ENCODE measurements at places on chromosomes 5 and 9.

DNA sequence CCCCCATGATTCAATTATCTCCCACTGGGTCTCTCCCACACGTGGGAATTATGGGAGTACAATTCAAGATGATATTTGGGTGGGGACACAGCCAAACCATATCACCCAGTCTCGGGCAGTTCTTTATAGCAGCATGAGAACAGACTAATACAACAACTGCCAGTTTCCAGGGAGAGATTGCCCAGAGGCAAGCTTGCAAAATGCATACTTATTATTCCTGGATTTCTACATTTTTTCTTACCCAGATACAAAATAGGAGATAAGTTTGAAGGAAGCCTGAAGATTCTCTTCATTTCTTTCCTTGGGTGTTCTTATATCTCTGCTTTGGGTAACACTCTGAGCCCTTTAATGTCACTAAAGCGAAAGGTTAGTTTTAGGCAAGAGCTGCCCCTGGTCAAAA, 691.2 kb downstream of the TAF11L14 start:
- DNase-seq = no peak

DNA sequence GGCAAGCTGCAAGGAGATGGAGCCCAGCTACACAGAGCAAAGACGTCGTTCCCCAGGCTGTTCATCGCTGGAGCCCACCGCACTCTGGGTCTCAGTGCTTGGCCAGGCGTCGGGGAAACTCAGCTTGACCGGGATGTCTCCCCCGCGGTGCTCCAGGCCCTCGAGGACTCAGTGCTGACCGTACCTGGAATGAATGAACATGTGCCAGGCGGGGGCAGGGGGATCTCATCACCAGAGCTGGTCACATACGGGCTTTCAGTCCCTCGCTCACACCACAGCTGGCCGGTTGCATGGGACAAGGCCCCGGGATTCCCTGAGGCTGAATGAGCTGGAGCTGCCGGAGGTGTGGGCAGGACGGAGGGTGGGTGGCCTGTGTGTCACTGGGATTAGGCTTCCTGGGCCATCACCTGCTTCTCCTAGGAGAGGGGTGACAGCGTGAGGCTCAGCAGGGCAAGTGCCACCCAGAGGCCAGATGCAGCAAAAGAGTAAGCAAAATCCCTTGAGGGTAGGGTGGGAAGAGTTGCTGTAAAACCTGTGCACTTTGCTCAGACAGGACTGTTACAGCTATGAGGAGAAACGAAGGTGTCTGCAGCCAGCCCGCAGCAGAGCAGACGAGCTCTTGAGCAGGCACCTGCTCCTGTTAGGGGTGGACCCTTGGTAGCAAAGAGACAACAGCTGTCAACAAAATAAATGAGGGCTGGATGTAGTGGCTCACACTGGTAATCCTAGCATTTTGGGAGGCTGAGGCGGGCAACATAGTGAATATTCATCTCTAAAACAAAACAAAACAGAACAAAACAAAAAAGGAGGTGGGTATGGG, 70.7 kb upstream of the RAPGEF1 start:
- DNase-seq = no peak

DNA sequence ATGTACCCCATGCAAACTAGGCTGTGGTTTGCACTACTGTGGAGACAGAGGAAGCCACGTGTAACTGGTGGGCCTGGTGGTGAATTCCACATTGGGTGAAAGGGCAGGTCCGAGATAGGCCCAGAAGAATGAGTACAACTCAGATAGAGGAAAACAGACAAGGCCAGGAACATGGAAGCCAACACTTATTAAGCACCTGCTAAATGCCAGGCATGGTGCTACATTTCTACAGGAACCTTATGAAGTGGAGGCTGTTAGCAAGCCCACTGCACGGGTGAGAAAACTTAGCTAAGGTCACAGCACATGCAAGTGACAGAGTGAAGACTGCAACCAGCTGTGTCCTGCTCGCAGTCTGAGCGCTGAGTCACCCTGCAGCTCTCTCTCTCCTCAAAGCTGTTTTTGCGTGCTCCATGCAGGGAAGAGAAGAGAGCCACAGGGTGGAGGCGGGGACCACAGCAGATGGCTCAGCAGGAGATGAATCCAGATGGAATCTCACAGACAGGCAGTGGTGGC, 65.5 kb upstream of the SPTLC1 start:
- DNase-seq = no peak

DNA sequence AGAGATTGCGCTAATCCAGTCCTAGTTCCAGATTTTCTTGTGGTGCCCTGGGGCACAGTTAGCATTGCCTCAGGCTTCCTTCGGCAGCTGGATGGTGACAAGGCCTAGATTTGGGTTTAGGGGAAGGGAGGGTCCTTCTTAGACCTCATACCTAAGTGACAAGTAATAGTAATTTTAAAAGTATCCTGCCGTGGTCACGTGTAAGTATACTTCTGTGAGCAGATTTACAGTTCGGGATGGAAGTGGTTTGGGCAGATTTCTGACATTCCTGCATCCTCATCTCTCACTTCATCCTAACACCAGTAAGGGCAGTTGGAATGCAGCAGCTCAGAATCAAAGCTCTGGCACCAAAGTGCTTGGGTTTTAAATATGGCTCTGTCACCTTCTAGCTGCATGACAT, 71.6 kb downstream of the LRRC70 start:
- no peak for DNase-seq

DNA sequence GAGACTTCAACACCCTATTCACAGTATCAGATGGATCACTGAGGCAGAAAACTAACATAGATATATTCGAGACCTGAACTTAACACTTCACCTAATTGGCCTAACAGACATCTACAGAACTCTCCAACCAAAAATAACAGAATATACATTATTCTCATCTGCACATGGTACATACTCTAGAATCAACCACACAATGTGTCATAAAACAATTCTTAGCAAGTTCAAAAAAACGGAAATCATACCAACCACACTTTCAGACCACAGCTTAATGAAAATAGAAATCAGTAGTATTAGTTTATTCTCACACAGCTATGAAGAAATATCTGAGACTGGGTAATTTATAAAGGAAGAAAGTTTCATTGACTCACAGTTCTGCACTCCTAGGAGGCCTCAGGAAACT, 387.9 kb downstream of the DEPDC1B start:
- no peak for DNase-seq

DNA sequence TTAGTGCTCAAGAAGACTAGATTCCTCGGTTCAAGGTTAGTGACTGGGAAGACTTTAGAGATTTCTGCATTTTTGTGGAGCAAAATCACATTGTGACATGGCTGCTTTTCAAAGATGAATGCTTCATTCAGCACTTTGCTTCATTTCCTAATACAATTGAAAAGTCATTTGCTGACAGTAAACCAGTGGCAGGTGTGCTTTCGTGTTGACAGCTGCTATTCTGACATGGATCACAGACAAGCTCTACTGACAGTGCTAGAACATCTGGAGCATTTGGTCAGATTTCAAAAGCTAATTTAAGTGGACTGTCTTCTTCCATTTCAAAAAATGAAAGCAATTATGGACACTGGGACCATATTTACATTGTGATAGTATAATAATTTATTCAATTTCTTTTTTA, 1060.1 kb downstream of the PTPRD start:
- no peak for DNase-seq

DNA sequence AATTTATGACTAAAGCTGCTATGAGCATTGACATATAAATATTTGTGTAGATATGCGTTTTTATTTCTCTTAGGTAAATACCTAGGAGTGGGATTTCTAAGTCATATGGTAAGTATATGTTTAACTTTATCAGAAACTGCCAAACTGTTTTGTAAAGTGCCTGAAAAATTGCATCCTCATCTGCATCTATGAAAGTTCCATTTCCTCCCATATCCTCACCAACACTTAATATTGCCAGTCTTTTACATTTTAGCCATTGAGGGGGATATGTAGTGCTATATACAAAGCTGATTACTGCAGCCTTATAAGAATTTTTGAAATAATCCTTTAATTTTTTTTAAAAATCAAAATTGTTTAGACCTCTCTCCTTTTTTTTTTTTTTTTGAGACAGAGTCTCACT, 123.1 kb upstream of the SPRY4 start:
- DNase-seq = no peak

DNA sequence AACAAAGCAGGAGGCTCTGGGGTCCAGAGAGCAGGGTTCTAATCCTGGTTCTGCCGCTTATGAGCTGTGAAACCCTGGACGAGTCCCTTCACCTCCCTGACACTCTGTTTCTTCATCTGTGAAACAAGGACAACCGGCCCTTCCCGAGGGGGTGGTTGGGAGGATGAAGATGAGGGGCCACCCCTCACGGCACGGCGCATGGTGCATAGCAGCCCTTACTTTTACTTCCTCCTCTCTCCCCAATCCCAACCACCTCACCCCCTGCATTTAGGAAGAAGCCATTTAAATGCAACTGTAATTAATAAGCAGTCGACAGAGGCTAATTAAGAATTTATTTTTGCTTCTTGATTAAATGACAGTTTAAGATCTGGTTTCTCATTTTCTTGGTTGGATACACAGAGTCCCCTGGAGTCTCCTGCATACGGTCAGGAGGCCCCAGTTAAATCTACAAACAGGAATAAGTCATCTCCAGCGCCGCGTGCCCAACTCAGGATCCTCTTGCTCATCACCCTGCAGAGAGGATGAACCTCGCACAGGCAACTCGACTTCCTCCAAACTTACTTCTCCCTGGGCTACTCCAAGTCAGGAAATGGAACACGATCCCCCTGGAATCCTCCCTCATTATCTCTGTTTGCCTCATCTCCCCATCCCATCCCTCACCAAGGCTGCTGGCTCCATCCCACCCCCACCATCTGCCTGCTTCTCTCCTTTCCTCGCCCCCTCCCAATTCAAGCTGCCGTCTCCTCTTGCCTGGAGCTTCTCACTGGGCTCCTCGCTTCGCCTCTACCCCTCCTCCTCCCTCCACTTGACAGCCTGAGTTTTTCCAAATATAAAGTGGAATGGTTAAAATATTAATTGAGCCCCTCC, 95.9 kb downstream of the HRH2 start:
- DNase-seq = no peak

DNA sequence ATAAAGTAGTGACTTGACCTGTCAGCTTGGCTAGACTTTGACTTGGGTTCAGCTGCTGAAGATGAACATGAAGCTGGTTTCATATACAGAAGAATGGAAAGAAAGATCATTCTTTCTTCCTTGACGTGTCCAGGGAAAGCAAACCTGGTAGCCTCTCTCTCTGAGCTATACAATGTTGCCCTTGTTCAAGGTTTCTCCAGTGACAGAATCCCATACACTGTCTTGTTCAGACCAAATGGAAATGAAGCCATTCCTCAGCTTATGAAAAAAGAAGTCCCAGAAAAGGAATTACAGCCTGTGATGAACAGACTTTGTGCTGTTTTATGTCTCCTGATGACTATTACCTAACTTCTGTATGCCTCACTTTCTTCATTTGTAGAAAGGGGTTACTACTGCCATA, 349.8 kb upstream of the KLF4 start:
- no peak for DNase-seq

DNA sequence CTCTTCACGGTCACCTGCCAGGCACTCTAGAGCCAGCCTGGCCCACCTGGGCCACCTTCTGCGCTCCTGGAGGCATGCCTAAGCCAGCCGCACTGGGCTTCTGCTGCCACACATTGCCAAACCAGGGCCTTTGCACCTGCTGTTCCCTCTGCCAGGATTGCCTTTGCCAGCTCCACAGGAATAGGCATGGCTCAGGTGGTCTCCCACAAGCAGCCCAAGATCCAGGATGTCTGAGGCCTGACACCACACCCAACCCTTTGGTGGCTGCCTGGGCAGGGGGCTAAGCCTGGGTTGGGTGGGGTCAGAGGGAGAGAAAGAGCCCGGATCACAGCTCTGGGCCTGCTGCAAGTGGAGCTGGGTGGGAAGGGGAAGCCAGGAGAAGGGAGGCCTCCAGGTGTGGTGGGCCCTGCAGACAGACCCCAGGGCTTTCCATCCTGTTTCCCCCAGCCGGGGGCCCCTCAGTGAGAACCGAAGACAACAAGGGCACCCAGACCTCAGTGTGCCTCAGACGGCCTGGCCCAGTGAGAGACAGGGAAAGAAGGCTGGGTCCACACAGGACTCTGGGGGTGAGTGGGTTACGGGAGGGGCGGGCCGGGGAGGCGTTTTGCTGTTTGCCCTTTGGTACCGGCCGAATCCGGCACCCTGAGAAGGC, 672 bp upstream of the SUSD3 start:
- no peak for DNase-seq

DNA sequence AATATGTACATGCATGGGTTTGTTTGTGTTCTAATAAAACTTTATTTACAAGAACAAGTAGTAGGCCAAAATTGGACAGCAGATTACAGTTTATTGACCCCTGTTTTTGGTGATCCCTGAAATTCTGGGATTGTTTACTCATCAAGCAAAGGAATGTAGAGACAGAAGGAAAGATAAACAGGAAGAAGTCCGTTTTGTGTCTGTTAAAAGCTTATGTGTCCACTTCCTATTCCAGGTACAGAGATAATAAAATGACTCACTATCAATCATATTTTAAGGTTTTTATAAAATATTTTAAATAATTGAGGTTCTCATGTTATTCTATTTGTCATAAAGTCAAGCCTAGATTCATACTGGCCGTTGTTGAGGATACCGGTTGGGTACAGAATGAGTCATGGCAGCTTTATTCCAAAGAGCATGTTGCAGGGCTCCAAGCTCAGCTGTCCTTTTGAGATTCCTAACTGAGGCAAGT, 214.9 kb upstream of the DAB2 start:
- no peak for DNase-seq

DNA sequence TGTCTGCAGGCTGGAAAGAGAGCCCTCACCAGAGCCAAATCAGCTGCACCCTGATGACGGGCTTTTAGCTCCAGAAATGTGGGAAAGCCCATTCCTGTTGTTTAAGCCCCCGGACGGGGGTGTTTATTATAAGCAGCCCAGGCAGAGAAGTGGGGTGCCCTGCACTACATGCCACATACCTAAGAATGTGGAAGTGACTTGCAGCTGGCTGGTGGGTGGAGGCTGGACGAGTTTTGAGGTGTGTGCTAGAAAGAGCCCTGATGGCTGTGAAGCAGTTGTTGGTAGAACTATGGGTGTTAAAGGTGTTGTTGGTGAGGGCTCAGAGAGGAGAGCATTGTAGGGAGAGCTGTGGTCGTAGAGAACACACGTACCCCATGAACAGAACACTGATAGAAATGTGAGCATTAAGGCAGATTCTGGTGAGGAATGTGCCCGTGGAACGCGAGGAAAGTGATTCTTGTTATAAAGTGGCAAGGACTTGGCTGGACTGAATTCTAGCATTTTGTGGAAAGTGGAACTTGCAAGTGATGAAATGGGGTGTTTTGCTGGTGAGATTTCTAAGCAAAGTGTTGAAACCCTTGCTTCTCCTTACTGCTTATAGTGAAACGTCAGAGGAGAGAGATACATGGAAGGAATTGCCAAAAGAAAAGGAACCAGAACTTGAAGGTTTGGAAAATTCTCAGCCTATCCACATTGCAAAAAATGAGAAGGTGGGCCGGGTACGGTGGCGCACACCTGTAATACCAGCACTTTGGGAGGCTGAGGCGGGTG, 38.9 kb downstream of the AHRR start:
- DNase-seq = no peak

- DNase-seq = no peak
These were observed 478.1 kb upstream of the CDH9 start for GRCh38 chr5:27516437-27516836.

All from NCI-H1436 treated with DMSO at 0.1 percent for 48 hours (cell line).